MV-4-11 (cell line): ENCODE measurements at places on chromosomes 5 and 9.
A peak's percentile ranks its signal among the peaks of the same experiment; 100 is the strongest.

DNA sequence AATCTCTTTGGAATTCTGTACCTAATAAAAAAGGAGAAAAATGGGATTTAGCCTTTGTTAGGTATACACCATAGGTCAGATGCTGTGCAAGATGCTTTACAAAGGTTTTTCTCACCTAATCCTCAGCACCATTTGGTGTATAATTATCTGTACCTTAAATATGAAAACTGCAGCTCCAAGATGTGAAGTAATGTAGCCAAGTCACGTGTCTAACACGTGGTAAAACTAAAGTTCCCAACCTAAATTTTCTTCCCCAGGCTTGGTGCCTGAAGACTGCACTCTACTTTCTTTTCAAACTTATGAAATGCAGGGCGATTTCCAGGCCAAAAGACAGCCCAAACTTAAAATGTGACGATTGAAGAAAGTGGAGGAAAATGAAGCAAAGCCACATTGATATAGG, 125.8 kb downstream of the CDH6 start:
- no peak for DNase-seq

- no peak for DNase-seq
Observed at GRCh38 chr9:3023449-3023848, 179.6 kb upstream of the PUM3 start.

DNA sequence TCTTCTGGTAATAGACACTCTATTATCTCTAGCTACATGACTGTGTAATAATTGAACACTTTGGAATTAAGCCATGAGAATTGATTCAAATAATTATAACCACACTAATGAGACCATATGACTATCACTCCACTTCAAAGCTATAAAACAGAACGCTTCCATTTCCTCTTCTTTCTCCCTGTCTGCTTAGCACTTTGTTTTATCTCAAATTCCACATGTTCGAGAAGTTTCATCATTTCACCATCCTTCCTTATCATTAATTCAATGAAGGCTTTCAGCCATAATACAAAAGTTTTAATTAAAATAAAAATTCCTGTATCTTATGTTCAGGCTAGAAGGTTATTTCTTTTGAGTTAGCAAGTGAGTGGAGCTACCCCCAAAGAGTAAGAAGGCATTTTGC, 7.4 kb upstream of the DCTN4 start:
- peak; percentile 56 for DNase-seq

- DNase-seq: no peak
Observed at GRCh38 chr9:136769710-136770191, 5.4 kb upstream of the LCN15 start.

GRCh38 chr9:101465326-101465915, 29.8 kb upstream of the ALDOB start:
- peak; percentile 89 for DNase-seq

DNA sequence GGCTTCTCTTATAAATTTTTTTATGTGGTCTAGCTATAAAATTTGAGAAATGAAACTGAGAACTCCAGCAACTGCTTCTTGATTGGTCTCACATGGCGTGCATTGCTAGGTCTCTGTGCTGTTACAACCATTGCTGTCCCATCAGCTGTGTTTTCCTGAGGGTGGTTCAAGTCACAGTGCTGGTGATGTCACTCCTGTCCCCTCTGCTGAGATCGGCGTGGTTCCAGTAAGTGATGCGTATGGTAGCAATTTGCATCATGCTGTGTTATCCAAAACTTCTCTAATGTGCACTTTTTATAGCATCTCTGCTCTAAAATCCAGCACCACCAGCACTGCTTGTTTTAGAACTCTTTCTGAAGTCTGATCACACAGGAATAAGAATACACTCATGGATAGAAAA, 112.6 kb upstream of the ZNF608 start:
- DNase-seq: peak; percentile 82

GRCh38 chr5:107388141-107388861, 282.4 kb downstream of the EFNA5 start:
- peak; percentile 80 for DNase-seq

DNA sequence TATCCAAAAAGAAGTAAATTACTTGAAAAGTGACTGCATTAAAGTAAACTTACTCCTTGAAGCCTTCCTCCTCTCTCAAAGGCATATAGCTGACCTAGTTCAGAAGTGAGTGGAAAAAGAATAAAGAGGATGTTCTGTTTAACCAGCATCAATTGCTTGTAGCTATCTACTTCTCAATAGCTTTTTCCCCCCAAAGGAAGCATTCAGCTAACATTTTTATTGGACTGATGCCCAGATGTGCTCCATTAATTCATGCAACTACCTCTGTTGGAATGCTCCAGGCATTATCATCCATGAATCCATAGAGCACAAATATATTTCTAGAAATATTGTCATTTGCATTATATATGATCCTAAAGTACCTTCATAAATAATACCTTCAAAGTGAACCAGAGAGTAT, 132.8 kb downstream of the RASEF start:
- DNase-seq: no peak

DNA sequence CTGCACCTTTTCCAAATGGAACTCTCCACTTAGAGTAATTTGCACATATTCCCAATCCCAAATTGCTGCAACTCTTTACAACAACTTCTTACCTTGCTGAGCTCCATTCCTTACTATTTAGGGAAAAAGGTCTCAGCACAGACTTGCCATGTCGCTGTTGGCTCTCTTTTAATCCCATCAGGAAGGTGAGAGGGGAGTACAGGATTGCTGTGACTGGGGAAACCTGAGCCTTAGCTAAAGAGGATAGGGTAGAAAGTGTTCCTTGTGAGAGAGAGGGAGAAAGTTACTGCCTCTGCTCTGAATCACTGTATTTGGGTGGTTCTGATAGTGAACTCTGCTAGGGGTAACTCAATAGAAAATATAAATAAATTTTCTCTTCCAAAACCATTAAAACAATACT, 43.7 kb upstream of the GABRA1 start:
- DNase-seq: no peak

GRCh38 chr5:105877592-105877991, 1793.1 kb downstream of the EFNA5 start:
- no peak for DNase-seq

DNA sequence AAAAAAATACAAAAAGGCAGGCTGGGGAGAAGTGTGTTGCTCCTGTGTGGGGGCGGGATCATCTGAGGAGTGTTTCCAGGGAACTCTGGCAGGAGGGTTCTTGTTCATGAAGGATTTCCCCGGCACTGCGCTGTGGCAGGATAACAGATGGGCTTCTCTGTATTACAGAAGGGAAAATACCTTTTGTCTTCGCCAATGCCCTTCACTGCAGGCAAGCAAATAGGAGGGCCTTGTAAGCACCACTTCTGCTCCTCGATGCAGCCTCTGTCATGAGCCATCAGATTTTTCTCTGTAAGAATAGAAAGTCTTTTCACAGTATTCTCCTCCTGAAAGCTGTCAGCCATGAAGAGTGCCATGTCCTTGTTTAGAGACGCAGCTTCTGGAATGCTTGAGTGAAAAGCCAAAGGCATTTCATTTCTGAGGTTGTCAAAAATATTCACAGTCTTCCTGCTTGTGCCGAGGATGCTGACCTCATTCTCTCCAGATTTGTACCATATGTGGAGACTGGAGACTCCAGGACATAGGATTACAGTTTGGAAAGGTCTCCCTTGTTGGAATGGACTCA, 294.0 kb downstream of the YTHDC2 start:
- no peak for DNase-seq

DNA sequence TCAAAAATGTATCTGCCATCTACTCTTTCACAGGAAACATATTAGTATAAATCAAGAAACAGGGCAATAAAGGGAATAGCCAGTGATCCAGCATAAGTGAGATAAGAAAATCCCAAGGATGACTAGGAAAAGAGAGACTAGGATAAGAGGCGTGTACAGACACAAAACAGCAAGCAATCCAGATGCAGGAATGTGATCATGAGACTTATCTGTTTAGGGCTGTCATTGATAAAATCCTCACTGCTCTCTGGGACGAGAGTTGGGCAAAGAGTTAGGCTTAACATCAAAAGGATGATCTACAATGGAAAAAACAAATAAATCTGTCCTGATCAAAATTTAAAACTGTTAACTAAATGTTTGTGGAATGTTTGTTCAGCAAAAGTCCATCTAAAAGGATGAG, 1156.8 kb upstream of the C9orf72 start:
- no peak for DNase-seq

- DNase-seq: peak; percentile 44
Observed at GRCh38 chr5:134609232-134609851, 23.3 kb downstream of the SAR1B start.

- no peak for DNase-seq
Observed at GRCh38 chr9:127448112-127448805, 2.9 kb downstream of the RPL12 start.

- DNase-seq: no peak
Observed at GRCh38 chr9:123353041-123353440, 3.0 kb upstream of the CRB2 start.

- no peak for DNase-seq
Observed at GRCh38 chr5:151493665-151494064, 46.3 kb downstream of the SLC36A1 start.

GRCh38 chr5:138463419-138464007, 1.8 kb upstream of the EGR1 start:
- DNase-seq: no peak

DNA sequence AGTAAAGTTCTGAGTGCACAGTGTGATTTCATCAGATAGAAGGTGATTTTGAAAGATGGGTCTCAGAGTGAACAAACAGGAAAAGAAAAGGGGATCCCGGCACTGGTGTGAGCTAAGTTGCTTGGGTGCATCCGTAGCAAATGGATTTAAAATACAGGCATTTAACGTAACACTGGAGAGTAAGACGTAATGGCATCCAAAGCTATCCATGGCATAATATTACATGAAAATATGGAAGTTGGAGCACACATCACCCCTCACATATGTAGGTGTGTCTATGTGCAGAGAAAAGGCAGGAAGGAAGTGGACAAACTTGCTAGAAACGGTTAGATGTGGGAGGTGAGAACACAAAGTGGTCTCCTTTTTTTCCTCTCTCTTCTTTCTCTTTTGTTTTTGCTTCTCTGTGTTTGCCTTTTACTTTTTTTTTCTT, 38.2 kb upstream of the SEMA4D start:
- DNase-seq: peak; percentile 18

DNA sequence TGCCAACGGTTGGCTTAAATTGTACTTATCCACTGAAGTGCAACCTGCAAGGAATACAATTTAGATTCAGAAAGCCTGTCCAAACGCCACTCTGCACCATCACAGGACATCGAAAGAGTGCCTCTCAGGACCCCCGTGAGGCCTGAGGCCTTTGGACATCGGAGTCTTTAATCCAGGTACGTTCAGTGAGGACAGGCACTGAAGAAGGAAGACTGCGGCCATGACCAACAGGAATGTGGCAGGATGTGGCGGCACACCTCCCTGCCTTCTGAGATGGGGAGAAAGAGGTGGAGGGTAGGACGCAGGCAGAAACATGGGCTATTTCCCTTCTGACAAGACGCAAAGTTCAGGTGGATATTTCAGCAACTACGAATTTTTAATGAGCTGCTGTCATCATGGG, 205.8 kb downstream of the FANCC start:
- no peak for DNase-seq

DNA sequence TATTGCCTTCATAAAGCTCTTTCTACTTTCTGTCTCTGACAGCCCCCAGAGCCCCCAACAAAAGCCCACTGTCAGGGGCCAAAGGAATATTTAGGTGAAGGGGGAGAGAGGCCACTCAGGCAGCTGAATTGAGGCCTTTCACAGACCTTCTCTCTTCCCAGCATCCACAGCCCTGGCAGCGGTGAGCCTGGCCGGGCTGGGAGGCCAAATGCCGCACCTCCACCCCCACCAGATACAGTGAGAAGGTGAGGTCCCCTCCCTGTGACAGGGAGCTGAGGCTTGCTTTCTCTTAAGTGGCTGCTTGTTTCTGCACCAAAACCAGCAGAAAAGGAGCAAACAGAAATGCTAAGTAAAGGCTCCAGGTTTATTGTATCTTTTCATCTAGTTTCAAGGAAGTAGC, 168.1 kb downstream of the ROR2 start:
- no peak for DNase-seq

DNA sequence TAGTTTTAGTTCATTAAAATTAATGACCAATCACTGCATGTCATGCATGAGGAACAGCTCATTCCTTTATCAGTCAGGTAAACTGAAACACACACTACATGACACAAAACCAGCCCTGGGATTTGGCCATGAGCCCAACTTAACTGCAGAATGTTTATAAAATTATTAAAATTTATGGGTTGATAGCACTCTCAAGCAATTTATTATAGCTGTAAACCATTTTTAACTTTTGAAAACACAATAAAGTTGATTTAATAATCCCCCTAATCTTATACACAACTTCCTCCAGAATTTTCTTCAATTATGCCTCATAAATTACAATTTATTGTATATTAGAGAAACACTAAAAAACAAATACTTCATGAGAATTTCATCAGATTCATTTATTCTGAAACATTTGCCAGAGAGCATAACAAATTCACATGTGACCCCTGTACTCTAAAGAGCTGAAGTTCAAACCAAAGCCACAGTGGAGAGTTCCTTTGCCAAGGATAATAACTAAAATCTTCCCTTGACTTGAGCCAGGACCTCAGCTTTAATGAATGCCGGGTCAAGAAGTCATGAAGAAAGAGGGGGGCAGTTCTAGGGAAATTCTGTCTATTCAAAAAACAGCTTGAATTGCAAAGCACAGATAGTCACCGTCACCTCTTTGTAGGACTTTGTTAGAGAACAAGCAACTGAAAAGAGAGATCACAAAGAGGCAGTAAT, 763.7 kb upstream of the GRAMD2B start:
- DNase-seq: no peak

- DNase-seq: no peak
Observed at GRCh38 chr9:77271023-77271690, 93.8 kb downstream of the VPS13A start.

- DNase-seq: no peak
Observed at GRCh38 chr5:7325975-7326913, 69.7 kb upstream of the ADCY2 start.

DNA sequence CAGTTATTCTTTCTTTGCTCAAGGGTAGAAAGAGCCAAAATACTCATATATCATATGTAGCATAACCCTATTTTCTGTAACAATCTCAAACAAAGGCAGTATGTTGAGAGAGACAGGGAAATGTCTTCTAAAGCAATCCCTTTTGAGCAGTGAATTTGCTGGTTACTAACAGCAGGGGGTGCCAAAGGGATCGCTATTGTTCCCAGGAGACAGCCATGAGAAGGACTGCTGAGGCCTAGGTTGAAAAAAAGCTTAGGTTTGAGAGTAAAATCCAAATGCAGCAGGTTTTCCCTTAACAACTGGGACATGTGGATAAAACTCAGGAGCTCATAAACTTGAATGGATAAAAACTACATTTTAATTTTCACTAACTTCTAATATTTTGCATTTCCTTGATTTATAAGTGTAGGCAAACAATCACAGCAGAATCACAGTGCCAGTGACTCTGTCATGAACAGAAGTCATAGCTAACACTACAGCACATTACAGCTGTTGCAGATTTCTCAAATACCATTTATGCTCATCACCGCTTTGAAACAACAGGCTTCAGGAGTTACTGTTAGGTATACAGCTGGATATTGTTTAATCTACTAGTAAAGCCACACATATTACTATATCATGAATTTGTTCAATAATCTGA, 148.4 kb downstream of the MAPKAP1 start:
- DNase-seq: peak; percentile 63

- peak; percentile 54 for DNase-seq
Observed at GRCh38 chr9:83625178-83625577, 2.2 kb downstream of the IDNK start.

GRCh38 chr5:7857926-7858632, 7.1 kb upstream of the CFAP90 start:
- DNase-seq: no peak

GRCh38 chr9:109335121-109335520, 14.3 kb upstream of the EPB41L4B start:
- no peak for DNase-seq
